ENCODE measurements at places on chromosomes 11 and 22.

- no peak for DNase-seq
Measured at GRCh38 chr11:125128450-125128849, 17.0 kb upstream of the TMEM218 start.

DNA sequence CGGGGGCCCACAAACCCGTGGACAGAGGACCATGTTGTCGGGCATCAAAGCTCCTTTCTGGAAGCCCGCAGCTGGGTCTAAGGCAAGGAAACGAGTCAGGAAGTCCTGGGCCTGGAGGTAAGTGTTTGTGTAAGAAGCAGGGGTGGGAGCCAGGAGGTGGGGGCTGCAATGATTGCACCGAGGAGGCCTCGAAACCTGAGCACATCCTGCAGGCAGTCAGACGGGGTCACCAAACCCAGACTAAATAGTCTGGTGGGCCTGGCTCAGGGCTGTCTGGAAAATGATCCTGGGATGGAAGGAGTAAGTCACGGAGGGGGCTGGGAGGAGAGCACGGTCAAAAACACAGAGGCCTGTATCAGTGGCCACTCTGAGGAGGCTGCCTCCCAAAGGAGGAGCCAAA, 539.2 kb downstream of the MN1 start:
- DNase-seq = no peak

DNA sequence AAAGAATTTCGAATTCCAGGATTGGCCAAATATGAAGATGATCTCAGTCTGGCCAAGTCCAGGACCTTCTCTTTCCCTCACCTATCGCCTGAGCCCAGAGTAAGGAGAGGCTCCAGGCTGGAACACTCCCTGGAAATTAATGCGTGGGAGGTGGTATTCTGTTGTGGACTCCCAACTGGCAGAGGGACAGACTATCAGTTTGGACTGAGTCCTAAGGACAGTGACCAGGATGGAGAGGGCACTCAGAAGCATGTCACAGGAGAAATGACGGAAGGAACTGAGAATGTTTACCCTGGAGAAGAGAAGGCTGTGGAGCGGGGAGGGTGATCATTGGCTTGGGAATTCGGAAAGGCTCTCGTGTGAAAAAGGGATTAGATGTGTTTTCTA, 84.4 kb downstream of the RPL27A start:
- no peak for DNase-seq

GRCh38 chr11:58006940-58007339, 16.7 kb upstream of the OR9Q1 start:
- no peak for DNase-seq

DNA sequence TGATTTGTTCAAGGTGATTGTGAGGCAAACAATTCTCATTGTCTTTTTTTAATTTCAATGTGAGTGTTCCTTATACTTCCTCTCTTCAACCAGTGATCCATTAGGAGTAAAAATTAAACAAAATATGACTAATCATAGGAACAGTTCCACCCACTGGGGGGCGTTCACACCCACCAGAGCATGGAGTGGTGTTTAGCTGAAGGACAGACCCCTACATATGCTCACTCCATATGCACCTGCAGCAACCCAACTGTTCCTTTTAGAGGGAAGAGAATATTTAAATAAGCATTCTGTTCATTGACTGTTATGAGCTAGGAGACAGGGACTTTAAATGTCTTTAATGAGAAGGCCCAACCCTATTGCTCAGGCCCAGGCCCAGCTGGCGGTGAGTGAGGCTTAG, 78.7 kb upstream of the DRD2 start:
- DNase-seq = no peak

DNA sequence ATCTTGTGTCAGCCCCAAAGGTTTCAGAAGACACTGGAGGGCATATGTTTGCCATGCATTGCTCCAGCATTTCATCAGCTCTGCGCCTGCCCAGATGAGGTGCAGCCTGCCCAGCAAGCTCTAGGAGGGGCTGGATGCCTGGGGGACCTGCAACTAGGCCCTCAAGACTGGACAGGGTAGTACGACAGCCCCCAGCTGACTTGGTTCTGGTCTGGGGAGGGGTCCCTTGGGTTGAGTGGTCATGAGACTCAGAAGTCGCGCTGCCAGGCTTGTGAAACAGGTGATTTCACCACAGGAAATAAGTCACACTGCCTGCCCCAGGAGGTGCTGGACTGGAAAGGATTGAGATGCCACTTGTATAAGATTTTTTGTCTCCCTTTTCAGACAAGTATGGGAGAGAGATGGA, 23.4 kb downstream of the TPBGL start:
- DNase-seq = no peak

DNA sequence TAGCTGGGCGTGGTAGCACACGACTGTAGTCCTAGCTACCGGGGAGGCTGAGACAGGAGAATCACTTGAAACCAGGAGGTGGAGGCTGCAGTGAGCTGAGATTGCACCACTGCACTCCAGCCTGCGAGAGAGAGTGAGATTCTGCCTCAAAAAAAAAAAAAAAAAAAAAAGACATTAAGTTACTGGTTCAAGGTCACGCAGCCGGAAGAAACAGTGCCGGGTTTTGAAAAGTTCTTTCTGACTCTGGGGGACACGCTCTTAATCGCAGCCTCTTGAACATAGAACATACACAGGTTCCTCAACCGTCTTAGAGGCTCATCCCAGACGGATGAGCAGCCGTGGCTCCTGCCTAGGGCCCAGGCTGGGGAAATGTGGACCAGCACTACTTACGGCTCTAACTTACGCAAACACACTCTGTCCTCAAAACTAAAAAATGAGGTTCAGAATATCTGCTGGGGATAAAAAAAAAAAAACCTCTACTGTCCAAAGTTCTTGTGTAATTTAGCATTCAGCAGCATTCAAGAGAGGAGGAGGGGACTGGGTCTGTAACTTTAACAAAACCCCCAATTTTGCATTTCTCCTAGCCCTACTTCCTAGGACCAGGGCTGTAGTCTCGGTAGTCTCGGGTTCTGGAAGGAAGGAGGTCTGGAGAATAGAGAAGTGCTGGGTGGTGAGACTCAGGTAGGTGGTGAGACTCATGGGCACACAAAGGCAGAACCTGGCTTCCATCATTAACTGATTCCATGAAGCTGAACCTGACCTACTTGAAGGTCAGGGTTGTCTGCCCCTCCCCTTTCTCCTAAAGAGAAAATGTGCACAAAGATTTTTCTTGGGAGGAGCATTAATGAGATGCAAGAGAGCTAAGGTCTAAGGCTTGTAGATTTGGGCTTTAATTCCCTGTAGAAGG, 6.0 kb downstream of the SPTBN2 start:
- no peak for DNase-seq
